IMR-90 (cell line): ENCODE measurements at places on chromosomes 11 and 22.

DNA sequence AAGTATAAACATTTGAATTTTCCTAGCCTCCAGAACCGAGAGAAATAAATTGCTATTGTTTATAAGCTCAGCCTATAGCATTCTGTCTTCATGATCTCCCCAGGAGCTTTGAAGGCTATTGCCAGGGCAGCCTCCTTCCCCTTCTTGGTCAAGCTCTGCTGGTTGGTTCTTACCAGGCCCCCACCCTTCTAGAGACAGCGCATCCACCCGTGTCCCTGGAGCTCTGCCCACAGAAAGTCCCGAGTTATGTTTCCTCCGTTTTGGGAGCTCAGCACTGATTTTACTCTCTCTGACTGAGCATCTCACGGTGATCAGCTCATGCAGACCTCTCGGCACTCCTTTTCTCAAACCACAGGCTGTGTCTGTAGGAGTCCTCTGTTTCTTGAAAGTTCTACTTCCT, 123.8 kb upstream of the SORL1-AS1 start:
- no peaks in the 10 kb centered on the region for H3K36me3 ChIP-seq
- H3K27ac ChIP-seq: no peak overlapping the region
- H3K4me1 ChIP-seq: peaks cover 11% of the 10 kb centered on the region; the same call in 1 of the 2 replicates
- peaks cover 2% of the 10 kb centered on the region; the same call in 1 of the 2 replicates for H3K27me3 ChIP-seq
- DNase-seq: no peak

DNA sequence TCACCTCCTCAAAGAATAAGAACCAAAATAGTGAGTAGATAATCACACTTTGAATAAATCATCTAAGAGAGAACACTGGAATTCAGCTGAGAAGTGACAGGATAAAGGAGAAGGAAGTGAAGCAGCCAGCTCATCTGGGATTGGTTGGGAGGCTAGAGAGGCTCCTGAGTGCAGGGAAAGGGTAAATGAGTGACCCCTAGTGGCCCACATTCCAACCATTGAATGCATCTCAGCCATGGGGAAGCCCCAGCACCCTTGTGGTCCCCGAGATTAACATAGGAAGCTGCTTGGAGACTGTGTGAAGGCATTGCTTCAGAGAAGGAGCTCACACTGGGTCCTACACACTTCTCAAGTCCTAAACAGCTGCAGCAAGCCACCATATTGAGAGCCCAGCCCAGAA, 82.3 kb downstream of the JRKL start:
- no peak for DNase-seq
- no peaks in the 10 kb centered on the region for H3K27me3 ChIP-seq
- H3K4me3 ChIP-seq: no peak overlapping the region
- H3K36me3 ChIP-seq: no peaks in the 10 kb centered on the region

DNA sequence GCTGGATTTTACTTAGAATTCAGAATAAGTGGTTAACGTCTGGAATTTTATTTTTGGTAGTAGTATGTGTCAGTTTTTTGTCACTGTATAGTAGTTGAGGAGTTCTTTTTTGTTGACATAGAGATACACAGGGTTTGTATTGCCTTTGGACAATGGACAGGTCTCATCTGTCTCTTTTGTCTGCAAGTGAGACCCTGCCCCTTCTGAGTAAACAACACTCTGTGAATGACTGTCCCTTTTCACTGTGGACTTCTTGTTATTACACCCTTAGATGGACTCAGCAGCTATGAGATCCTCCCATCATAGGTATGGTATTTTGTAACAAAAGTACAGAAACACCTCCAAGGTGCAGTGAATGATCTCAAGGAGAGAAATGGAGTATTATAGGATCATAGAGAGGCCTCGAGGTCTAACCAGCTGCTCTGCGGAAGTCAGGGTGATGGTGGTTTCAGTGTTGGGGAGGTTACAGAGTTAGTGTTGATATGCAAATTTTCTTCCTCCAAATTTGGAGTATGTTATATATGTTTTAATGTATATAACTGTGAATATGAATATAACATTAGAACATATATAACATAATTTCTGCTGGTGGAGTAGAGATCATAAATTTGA, 7.8 kb downstream of the PPP6R3 start:
- H3K27ac ChIP-seq: no peak overlapping the region
- no peak overlapping the region for H3K4me3 ChIP-seq
- H3K4me1 ChIP-seq: peaks cover 22% of the 10 kb centered on the region
- no peak for DNase-seq
- no peaks in the 10 kb centered on the region for H3K27me3 ChIP-seq

DNA sequence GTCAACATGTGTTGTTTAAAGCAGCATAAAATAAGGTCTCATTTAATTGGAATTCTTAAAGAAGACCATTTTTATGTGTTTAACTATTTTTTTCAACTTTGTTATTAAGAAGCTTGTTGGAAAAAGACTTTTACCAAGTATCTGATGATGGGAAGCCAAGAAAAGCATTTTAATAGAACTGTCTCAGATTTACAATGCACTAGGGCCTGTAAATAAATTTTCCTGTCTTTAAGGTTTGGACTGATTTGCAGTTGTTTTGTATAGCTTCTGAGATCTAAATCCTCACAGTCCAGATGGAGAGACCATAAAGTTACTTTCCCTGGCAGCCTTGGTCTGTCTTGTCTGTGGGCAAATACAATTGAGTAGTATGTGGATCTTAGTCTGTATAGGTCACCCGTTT, 41.6 kb downstream of the EXT2 start:
- no peak overlapping the region for H3K4me3 ChIP-seq
- H3K4me1 ChIP-seq: peaks cover 4% of the 10 kb centered on the region; the same call in 1 of the 2 replicates
- peaks cover 4% of the 10 kb centered on the region for H3K36me3 ChIP-seq
- no peak for DNase-seq
- no peaks in the 10 kb centered on the region for H3K27me3 ChIP-seq
- no peak overlapping the region for H3K27ac ChIP-seq

DNA sequence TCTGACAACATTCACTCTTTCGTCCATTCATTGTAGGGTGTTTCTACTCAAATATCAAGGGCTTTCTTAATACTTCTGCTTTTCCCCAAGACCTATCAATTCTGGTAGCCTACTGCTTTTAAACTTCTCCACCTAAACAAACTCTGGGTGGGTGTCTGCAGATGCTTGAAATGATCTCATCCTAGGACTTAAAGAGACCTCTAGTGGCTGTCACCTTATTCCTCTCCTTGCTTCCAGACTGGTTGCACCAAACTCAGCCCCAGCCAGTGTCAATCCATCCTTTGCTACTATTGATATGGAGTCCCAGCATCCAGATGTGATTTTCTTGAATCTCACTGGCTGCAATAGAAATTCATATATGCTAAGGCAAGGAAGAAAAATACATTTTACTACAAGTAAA, 274.7 kb downstream of the NXPE2 start:
- no peaks in the 10 kb centered on the region for H3K4me1 ChIP-seq
- no peak overlapping the region for H3K27ac ChIP-seq

DNA sequence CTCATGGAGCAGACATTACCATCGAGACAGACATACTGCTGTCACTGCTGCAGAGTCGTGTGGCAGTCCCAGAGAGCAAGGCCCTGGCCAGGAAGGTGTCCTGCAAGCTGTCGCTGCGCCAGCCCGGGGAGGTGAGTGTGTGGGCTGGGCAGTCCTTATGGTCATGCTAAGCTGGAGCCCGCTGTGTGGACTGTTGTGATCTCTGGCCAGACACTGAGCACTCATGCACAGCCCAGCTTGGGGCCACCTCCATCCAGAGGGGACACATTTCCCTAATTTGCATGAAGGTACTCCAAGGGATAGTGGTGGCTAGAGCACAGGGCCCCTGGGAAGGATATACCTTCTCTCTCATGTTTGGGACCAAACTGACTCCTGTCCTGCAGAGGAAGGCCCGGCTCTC, 9.6 kb downstream of the ANKK1 start:
- H3K36me3 ChIP-seq: no peaks in the 10 kb centered on the region
- DNase-seq: no peak
- H3K27me3 ChIP-seq: peaks cover 10% of the 10 kb centered on the region
- no peaks in the 10 kb centered on the region for H3K4me1 ChIP-seq

GRCh38 chr11:116691771-116692177, 81.0 kb downstream of the BUD13 start:
- H3K27ac ChIP-seq: no peak overlapping the region
- H3K4me1 ChIP-seq: no peaks in the 10 kb centered on the region
- DNase-seq: peak; percentile 6
- no peak overlapping the region for H3K4me3 ChIP-seq
- H3K27me3 ChIP-seq: peaks cover 18% of the 10 kb centered on the region
- no peaks in the 10 kb centered on the region for H3K36me3 ChIP-seq

- H3K27me3 ChIP-seq: peaks cover 29% of the 10 kb centered on the region
- peaks cover 2% of the 10 kb centered on the region; the same call in 1 of the 2 replicates for H3K4me1 ChIP-seq
- H3K36me3 ChIP-seq: no peaks in the 10 kb centered on the region
- peak; percentile 92 for DNase-seq
- no peak overlapping the region for H3K27ac ChIP-seq
These were observed 87.0 kb upstream of the THY1 start for GRCh38 chr11:119509969-119510401.

DNA sequence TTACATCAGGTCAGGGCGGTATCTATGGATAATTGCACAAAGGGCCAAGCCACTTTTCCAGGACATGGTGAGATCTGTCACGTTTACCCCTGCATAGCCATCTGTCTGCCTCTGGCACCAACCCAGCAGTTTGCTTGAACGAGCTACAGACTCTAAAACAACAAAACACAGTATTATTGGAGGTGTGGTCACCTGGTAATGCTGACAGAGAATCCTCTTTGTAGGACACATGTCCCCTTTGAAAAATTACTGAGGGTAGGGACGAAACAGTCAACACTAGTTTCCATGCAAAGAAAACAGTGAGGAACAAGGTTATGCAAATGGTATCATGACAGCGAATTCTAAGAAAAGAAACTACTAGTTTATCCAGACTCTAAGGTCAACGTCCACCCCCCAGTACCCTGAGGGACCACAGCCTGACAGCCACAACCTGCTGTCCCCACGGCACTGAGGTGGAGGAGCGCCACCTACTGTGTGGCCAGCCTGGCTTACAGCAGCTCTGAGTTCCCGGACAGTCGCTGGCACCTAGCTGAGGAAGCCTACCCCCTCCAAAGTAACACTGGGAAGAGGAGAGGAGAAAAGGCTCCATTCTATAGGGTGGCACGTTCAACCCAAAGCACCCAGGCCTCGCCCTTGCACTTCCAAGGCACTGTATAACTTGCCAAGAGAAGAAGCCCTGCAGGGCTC, 117.4 kb upstream of the BID start:
- H3K4me1 ChIP-seq: peaks cover 7% of the 10 kb centered on the region
- no peak for DNase-seq
- H3K27me3 ChIP-seq: no peaks in the 10 kb centered on the region
- peaks cover 35% of the 10 kb centered on the region for H3K36me3 ChIP-seq
- no peak overlapping the region for H3K4me3 ChIP-seq

GRCh38 chr22:17893900-17894535, 119.7 kb upstream of the BID start:
- no peak overlapping the region for H3K4me3 ChIP-seq
- peaks cover 33% of the 10 kb centered on the region for H3K36me3 ChIP-seq
- DNase-seq: no peak
- H3K27me3 ChIP-seq: no peaks in the 10 kb centered on the region

- DNase-seq: no peak
- H3K27me3 ChIP-seq: peaks cover 6% of the 10 kb centered on the region
- no peaks in the 10 kb centered on the region for H3K36me3 ChIP-seq
These were observed 2.7 kb downstream of the SULT4A1 start for GRCh38 chr22:43859621-43860020.

DNA sequence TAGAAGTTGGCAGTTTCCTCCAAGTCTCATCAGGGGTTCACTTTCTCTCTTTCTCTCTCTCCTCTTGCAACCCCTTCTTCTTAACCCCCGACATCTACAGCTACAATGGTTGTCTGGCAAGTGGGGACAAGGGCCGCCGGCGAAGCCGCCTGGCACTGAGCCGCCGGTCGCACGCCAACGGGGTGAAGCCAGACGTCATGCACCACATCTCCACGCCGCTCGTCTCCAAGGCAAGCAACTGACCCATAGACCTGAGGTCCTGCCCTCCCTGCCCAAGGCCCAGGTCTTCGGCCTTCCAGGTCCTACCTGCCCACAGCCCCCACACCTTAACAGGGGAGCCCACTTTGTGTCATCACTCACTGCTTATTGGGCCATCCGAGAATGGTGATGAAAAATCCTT, 4.4 kb downstream of the PELI3 start:
- H3K36me3 ChIP-seq: peaks cover 35% of the 10 kb centered on the region
- H3K4me3 ChIP-seq: no peak overlapping the region
- peaks cover 8% of the 10 kb centered on the region; the same call in 1 of the 2 replicates for H3K4me1 ChIP-seq
- DNase-seq: no peak

DNA sequence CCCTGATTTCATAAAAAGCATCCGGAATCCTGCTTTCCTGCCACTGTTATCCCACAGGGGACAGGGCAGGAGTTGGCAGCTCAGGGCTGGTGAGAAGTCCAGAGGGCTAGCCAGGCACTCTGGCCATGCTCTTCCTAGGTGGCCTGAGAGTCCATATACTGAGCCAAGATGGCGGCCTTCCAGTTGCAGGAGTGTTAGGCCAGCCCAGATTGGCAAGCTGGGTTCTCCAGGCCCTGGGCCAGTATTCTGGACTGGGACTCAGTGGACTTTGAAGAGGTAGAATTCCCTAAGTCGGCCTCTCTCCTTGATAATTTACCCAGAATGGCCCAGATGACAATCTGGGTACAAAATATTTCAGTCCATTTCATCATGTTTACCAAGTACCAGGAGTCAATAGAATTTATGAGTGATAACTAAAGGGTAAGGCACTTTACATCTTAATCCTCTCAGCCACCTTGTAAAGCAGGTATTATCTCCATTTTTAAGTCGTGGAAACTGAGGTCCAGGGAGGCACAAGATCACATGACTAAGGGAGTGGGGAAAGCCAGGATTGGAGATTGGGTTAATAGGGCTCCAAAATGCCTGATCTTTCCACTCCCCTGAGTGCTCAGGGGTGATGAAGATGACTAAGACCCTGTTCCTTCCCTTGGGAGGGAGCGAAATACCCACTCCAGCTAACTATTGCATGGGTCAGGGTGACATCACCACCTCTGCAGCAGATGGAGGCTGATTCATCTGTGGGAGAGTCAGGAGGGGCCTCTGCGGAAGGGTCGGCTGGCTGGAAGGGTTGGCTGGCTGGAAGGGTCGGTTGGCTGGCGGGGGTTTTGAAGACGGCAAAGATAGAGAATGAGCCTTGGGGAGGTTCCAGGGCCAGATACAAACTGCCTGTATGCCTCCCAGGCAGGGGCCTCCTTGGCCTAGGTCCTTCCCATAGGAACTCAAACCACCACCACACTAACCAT, 1.2 kb upstream of the MICALL1 start:
- H3K36me3 ChIP-seq: no peaks in the 10 kb centered on the region
- H3K4me1 ChIP-seq: peaks cover 24% of the 10 kb centered on the region
- DNase-seq: peak; percentile 99
- peak overlapping the region; percentile 87 for H3K27ac ChIP-seq
- H3K4me3 ChIP-seq: peak overlapping the region; percentile 97; the same call in 1 of the 2 replicates

GRCh38 chr11:61656347-61657077, 23.7 kb upstream of the DAGLA start:
- no peak for DNase-seq
- H3K4me3 ChIP-seq: no peak overlapping the region
- H3K36me3 ChIP-seq: no peaks in the 10 kb centered on the region
- H3K27me3 ChIP-seq: peaks cover 32% of the 10 kb centered on the region
- H3K27ac ChIP-seq: no peak overlapping the region

GRCh38 chr11:13316528-13316961, 39.0 kb downstream of the BMAL1 start:
- no peak overlapping the region for H3K4me3 ChIP-seq
- H3K4me1 ChIP-seq: peaks cover 4% of the 10 kb centered on the region
- peaks cover 3% of the 10 kb centered on the region; the same call in 1 of the 2 replicates for H3K36me3 ChIP-seq
